ENCODE measurements at places on chromosomes 4 and X.
A peak's percentile ranks its signal among the peaks of the same experiment; 100 is the strongest.

- no peak for DNase-seq
These were observed 61.8 kb downstream of the LRRC66 start for GRCh38 chr4:51958199-51958968.

DNA sequence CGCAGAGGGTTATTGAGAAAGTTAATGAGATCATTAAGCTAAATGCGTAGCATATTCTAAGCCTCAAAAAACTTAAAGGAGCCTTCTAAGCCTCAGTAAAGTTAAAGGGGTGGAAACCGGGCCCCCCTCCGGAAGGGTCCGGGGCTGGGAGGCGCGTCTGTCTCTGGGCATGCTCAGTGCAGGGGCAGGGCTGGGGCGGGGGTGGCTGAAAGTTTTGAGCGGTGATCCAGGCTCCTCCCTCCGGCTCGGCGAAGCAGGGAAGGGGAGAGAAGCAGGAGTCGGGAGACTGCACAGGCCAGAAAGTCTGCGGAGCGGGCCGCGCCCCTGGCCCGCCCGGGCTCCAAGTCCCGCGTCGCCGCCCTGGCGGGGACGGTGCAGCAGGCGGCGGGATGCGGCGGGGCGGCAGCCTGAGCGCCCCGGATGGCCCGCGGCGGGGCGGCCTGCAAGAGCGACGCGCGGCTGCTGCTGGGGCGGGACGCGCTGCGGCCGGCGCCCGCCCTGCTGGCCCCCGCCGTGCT, at the start of gene EVC:
EVC (plus strand) TSS at position 241 of the 518 bp plus-strand sequence; CDS start at position 421, 180 bp downstream.
- DNase-seq: no peak

DNA sequence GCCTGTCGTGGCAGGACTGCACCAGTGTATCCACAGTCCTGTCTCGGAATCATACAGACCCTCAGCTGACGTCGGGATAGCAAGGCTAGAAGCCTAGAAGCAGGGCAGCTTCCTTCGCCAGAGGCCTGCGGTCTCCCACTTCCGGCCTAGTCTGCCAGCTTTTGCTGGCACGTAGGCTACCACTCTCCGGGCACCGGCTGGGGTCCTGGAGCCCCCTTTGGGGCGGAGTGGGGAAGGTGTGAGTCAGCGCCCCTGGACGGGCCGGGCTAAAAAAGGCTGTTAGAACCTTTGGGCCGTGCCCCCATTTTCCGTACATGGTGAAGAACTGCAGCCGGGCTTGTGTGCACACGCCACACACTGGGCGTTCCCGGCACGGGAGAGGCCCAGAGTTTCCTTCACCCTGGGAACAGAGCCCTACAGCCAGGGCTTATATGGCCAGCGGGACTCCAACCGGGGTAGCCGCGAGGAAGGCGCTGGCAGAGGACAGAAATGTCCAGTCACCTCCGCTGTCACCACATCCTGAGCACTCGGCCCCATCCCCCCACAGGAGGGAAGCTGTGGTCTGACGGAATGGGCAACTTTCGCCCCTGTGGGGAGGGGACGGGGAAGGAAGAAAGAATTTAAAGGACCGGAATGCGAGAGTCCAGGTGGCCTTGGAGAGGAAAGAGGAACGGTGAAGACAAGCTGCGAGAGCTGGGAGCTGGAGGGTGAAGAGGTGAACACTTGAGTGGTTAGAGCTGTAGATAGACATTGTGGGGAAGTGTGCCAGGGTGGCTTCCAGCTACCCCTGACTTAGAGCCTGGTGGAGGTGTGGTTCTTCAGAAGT, 4.6 kb downstream of the MAGIX start:
- DNase-seq: peak; percentile 81

GRCh38 chr4:76704133-76704881, 193.6 kb downstream of the SOWAHB start:
- DNase-seq: no peak

GRCh38 chr4:108172231-108172752, 3.6 kb upstream of the LEF1 start:
- peak; percentile 48 for DNase-seq

- DNase-seq: no peak
These were observed 568.0 kb downstream of the STIM2 start for GRCh38 chr4:27428661-27429060.

GRCh38 chr4:15149234-15149838, 147.1 kb downstream of the CPEB2 start:
- DNase-seq: no peak

GRCh38 chr4:127846061-127846460, 34.6 kb upstream of the PLK4 start:
- no peak for DNase-seq

DNA sequence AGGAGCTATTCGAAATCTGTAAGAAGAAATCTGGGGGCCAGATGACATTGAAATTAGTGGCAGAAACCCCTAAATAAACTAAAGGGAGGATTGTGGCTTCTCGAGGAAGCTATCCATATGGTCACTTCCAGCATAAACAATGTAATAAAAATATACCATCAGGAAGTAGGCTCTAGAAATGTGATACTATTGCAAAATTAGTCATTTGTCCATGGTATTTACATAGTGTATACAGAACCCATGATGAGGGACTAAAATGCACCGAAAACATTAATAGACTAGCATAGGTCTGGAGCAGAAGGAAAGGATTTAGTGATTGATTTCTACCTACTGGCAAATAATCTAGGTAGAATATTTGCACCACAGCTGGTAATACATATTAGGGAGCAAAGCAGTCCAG, 1344.0 kb downstream of the FSTL5 start:
- DNase-seq: no peak

DNA sequence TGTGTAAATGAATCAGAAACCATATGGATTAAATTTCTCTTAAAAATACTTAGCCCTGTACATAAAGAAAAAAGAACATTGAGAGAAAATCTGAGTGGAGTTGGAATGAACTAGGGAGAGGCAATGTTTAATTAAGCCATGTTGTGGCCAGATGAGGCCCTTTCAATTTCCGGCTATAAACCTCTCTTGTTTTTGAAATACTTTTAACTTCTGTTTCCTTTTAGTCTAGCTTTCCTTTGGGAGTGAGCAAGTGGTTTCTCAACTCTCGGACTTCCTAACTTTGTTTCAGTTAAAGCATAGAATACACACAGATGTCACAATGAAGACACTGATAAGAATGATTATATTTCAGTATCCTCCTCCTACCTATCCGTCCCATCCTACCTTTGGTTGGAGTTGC, 197.2 kb downstream of the ARHGAP24 start:
- no peak for DNase-seq

DNA sequence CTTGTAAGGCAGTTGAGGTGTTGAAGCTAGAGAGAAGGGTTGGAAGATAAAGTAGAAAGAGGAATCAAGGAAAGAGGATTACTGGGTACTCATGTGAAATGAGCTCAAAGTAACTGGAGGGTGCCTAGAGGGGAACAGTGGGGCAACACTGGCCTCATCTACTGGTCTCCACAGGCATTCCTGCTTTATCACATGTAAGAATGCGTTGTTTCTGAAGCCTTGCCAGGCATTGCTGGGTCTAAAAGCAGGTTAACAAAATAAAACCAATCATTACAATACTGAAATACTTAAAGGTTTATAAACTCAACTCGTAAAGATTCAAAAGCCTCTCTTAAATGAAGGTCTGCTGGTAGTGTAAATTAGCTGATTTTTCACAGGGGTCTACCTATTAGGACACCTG, 96.0 kb downstream of the FANCB start:
- no peak for DNase-seq

DNA sequence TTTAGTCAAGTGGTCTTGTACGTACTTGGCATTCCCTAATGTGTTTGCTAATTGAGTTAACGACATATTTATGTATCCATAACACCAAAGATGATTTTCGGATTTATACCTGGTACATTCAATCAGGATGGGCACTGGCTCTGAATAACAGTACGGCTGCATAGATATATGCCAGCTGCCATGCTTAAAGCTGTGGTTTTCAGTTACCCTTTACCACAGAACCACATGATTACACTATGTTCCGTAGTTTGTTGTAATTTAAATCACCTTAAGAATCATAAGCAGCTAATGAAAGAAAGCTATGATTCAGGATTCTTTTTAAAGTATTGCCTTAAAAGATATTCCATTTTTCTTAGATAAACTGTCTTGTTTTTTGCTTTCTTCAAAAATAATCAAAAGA, 53.6 kb downstream of the FIP1L1 start:
- DNase-seq: no peak

GRCh38 chrX:137999071-137999470, 433.1 kb downstream of the ZIC3 start:
- DNase-seq: no peak

DNA sequence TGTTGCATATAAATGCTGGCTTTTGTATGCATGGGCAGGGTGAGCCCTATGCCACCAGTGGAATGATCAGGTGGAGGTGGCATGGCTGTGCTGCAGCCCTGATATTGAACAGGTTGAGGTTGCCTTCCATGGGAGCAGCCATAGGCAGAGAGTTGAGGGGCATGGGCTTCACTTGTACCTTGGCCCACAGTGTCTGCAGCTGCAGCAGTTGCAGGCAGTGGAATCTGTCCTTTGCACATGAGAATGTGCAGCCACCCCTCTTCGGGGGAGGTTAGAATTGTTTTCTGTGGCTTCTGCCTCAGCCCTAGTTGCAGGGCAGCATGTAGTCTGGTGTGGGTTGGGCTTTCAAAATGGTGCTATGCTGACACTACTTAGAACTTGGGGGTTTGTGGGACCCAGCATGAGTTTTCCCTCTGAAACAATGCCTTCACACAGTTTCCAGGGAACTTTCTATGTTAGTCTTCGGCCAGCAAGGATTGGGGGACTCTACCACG, 25.4 kb upstream of the VSIG1 start:
- DNase-seq: no peak

DNA sequence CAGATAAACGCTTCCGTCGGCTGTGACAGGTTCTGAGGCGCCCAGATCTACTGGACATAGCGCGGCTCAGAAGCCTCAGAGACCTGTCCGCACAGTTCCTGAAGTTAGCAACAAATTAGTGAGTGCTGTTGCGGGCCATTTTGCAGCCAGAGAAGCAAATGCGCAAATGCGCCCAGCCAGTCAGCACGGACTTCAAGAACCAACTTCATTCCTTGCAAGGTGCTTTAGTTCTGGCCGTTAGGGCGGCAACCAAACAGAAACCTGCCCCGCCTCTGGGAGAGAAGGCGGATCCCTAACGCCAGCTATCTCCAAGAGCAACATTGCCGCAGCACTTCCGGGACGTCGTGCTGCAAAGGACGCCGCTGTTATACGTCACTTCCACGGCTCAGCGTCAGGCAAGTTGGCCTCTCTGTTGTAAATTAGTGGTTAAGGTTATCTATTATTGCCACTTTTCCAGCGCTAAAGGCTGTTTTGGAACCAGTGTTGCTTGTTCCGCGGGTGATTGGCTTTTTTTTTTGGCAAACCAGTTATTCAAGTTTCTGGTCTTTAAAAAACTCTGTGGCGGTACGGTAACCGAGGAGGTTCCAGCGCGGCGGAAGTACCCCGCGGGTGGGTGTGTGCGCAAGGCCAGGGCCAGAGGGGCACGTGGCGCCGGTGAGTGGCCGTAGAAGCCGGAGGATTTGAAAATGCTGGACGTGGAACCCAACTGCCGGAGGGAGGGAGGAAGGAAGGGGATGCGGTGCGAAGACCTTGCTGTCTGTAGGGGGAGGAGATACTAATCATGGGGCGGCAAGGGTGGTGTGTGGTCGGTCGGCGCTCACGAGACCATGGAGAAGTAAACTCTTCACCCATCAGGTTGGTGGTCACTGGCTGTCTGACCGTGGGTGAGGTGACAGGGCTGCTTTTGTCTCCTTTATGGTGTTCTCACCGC, at the start of gene GAR1:
GAR1 (plus strand) TSS at position 612 of the 931 bp plus-strand sequence. CDS start 403 bp downstream, outside the sequence.
- peak; percentile 88 for DNase-seq

DNA sequence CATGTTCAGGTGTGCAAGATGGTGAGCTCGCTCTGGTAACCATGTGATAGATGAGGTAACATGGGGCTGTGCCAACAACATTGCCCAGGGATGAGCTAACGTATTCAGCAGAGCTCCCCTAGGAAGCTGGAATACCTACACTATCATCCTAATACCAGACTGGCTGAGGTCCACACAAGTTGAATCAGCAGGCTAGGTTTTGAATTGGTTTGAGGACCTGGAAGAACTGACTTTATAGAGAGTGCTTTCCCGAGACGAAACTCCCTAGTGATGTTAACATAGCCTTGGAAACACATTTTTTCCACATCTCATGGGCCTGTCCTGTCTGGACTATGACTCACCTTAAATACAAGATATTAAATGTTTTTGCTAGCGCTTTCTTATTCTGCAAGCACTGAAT, 56.7 kb downstream of the IGFBP7 start:
- no peak for DNase-seq
